ENCODE measurements at places on chromosomes 11 and 22.

DNA sequence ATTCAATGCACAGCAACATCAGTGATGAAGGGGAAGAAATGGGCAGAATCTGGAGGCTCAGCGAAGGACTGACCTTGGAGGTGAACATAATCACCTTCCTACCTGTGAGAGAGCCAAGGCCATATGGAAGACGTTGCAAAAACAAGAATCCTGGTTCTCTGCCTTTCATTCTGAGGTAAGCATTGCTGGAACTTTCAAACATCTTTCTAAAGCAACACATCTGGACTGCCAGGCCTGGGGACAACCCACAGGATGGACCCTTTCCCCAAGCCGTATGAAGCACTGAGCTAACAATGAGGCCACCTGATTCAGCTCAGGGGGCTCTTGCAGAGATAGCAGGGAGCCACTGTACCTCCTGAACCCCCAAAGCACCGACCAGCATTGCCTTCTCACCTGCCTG, 70.5 kb downstream of the ETS1 start:
- no peak for DNase-seq

DNA sequence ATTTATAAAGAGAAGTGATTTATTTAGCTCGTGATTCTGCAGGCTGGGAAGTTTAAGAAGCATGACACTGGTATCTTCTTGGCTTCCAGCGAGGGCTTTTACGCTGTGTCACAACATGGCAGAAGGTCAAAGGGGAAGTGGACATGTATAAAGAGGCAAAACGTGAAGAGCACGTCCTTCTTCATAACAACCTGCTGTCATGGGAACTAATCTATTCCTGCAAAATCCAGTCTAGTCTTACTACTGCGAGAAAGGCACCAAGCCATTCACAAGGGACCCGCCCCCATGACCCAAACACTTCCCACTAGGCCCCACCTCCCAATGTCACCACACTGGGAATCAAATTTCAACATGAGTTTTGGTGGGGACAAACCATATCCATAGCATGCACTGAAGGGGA, 58.3 kb downstream of the AMOTL1 start:
- DNase-seq: no peak

DNA sequence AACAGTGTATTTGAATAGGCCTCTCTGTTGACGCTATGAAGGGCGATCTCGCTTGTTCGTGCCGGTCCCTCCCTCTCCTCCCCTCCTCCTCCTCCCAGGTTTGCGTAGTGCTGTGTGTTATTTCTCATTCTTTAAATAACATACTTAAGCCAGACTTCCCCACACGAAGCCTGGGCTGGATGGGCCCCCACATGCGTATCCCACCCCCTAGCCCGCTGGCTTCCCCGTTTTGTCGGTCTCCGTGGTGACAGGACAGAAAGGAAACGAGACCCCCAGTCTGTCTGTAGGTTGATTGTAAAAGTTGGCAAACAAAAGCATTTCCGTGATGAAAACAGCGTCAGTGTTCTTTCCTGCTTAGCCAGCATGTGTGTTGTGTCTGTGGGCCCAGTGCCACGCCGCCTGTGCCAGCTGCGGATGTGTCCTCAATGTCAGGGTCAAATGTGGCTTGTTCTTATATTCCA, 27.3 kb downstream of the FAM118A start:
- DNase-seq: no peak

GRCh38 chr22:45772743-45773142, 101.1 kb downstream of the ATXN10 start:
- no peak for DNase-seq

- no peak for DNase-seq
Measured at GRCh38 chr22:37518509-37519267, 527 bp downstream of the CARD10 start.

- no peak for DNase-seq
Measured at GRCh38 chr22:36017651-36018091, 11.0 kb downstream of the RBFOX2 start.

DNA sequence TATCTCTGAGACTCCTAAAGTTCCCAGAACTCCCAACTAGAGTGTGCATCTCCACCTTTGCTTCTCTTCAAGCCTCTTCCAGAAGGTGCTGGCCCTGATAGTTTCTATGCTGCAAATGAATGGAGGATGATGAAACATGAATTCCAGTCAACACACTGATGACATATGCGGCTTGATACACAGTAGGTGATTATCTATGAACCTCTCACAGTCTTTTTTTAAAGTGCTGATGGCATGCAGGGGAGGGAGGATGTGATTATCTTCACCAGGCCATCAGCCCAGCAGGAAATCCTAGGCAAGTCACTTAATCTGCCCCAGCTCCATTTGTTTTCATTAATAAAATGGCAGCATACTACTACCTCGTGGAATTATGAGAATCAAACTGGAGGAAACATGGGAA, 548.5 kb downstream of the SOX6 start:
- no peak for DNase-seq

DNA sequence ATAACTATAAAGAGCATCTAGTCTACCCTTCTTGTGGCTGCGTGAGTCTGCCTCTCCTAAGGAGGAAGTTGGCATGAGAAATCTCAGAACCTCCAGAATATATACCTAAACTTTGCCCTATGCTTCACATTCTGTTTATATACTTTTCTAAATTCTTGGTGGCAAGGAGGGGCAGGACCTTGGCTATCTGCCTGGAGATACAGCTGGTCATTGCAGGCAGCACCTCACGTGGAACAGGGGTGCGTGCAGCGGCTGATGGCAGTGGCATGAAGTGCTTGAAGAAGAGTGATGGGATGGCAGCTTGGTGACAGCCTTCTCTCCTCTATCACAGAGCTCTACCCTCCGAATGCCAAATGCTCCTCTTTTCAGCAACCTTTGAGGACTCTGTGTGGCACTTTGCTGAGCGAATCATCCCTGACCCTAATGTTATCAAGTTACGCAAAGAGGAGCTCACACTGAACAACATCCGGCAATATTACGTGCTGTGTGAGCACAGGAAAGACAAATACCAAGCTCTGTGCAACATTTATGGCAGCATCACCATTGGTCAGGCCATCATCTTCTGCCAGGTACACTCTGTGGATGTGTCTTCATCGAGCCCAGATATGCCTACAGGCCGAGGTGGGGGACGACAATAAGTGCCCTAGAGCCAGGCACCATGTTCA, 12.5 kb downstream of the DDX25 start:
- no peak for DNase-seq

GRCh38 chr11:2779981-2780849, 80.4 kb upstream of the KCNQ1OT1 start:
- peak; percentile 0 for DNase-seq

DNA sequence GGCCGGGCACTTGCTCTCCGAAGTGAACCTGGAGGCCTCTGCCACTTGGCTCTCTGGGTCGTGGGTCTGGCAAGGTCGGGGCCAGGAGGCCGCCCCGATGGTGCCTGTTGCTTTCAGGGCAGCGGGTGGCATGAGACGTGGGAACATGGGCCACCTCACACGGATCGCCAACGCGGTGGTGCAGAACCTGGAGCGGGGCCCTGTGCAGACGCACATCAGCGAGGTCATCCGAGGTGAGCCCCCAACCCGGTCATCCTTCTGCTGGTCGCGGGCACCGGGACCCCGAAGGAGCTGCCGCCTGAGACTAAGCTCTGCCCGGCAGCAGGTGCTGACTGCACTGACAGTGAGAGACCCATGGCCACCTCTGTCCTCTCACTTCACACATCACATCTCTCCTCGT, 40.0 kb downstream of the SBF1 start:
- no peak for DNase-seq

DNA sequence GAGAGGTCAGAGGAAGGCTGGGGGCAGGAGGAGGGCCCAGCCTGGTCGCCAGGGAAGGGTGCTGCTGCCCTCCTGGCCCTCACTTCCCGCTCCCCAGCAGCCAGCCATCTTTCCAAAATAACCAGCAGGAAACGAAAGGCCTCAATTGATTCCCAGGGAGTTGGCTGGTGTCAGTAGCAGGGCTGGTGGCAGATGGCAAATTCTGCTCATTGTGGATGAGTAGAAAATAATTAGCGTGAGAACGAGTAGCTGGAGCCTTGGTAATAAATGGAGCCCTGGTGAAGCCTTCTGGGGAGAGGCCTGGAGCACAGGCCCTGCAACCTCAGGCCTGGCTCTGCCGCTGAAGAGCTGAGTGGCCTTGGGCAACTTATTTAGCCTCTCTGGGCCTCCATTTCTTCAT, 31.3 kb downstream of the DAGLA start:
- DNase-seq: no peak

GRCh38 chr22:41619979-41620588, 759 bp downstream of the DESI1 start:
- DNase-seq: peak; percentile 47

- peak; percentile 25 for DNase-seq
Measured at GRCh38 chr11:34512840-34513681, 533 bp downstream of the ELF5 start.

- DNase-seq: no peak
Measured at GRCh38 chr11:72807021-72807693, 7.1 kb upstream of the ATG16L2 start.

All from stimulated activated CD4-positive, alpha-beta T cell treated with anti-CD3 and anti-CD28 coated beads, Interleukin-4, amount 100 ng/mL, for 4 hours (primary cell).